Fibroblast of mammary gland (primary cell): ENCODE measurements at places on chromosomes 2 and 18.
A peak's percentile ranks its signal among the peaks of the same experiment; 100 is the strongest.

- no peak for DNase-seq
Observed at GRCh38 chr2:3307901-3308300, 69.7 kb downstream of the EIPR1 start.

GRCh38 chr2:65367524-65367923 is 64.9 kb downstream of the SPRED2 start:
- DNase-seq = peak; percentile 100

DNA sequence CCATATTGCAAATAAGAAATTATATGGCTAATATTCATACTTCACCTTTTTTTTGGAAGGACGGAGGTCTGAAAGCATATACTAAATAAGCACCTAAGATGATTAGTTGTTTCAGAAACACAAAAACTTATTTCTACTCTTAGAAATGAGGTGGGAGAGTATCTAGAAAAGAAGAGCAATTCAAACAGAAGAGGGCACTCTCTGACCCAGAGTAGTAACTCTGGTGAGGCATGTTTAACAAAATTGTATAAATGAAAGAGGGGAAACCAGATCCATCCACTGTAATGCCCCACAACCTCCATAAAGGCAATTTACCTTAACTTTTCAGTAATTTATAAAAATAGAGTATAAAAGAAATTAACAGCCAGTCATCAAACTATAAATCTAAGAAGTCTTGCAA is 669.6 kb upstream of the VRK2 start:
- peak; percentile 14 for DNase-seq

DNA sequence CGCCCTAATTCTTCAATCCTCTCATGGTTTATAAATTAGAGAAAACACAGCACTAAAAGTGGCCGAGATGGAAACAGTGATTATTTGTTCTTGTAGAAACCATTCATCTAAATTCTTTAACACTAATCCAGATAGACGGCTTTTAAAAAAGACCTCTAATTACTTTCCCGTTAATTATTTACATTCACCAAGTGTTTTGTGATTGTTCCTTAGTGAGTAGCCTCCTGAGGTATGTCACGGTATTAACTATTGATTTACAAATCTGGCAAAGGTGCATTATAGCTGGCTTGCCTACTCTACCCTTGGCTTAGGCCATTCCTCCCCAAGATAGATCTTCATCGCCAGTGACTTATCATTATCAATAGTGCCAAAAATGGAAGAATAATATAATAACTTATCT is 436.4 kb upstream of the ST6GAL2 start:
- no peak for DNase-seq

DNA sequence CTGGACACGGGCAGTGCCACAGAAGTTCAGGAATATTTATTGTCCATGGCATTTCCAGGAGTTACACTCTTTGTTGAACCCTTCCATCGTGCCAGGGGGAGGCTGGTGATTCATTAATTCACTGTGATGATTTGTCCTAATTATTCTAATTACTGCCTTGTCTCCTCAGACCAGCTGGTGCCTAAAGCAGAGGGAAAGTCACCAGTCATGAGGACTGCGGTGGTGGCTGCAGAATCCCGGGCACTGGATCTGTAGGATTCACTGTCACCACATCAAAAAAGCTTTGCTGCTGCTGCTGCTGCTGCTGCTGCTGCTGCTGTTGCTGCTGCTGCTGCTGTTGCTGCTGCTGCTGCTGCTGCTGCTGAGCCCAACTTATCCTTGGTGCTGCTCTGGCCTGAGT is 908.2 kb downstream of the TSN start:
- DNase-seq = no peak

- no peak for DNase-seq
Observed at GRCh38 chr18:36536426-36536825, 238.9 kb downstream of the FHOD3 start.

GRCh38 chr2:143476336-143477087 is 347.3 kb downstream of the ARHGAP15 start:
- DNase-seq = no peak

- peak; percentile 37 for DNase-seq
Observed at GRCh38 chr2:236177604-236177966, 9.4 kb upstream of the GBX2 start.

- DNase-seq = no peak
Observed at GRCh38 chr18:8686611-8687010, 18.7 kb upstream of the MTCL1 start.

DNA sequence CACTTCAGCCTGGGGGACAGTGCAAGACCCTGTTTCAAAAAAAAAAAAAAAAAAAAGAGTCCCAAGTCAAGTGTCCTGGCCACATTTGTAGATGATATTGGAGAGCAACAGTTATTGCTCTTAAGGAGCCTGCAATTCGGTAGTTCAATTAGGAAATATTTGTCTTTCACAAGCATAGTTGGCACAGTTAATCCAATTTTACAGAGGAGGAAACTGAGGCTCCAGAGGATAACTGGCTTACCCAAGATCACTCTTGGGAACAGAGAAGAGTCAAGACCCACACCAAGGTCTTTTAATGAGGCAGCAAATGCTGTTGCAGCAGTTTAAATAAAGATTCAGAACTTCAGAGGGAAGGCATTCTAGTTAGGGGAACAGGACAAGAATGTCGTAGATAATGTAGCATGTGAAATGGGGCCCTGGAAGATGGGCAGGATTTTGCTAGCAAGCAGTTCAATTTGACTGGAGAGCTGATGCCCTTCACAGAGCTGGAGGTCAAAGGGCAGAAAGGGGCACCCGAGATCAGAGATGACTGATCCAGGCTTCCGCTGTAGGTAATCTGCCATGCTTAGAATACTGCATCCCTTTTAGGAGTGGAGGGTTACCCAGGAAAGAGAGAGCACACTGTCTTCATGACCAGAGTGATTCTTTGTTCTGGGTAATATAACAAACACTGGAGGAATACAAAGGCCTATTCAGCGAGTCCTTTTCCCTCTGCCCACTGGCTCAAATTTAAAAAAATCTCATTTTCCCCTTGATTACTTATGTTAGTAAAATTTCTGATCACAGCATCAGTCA is 3.0 kb downstream of the NPC1 start:
- DNase-seq = no peak

GRCh38 chr2:102301867-102302362 is 9.4 kb upstream of the IL1RL1 start:
- peak; percentile 62 for DNase-seq

DNA sequence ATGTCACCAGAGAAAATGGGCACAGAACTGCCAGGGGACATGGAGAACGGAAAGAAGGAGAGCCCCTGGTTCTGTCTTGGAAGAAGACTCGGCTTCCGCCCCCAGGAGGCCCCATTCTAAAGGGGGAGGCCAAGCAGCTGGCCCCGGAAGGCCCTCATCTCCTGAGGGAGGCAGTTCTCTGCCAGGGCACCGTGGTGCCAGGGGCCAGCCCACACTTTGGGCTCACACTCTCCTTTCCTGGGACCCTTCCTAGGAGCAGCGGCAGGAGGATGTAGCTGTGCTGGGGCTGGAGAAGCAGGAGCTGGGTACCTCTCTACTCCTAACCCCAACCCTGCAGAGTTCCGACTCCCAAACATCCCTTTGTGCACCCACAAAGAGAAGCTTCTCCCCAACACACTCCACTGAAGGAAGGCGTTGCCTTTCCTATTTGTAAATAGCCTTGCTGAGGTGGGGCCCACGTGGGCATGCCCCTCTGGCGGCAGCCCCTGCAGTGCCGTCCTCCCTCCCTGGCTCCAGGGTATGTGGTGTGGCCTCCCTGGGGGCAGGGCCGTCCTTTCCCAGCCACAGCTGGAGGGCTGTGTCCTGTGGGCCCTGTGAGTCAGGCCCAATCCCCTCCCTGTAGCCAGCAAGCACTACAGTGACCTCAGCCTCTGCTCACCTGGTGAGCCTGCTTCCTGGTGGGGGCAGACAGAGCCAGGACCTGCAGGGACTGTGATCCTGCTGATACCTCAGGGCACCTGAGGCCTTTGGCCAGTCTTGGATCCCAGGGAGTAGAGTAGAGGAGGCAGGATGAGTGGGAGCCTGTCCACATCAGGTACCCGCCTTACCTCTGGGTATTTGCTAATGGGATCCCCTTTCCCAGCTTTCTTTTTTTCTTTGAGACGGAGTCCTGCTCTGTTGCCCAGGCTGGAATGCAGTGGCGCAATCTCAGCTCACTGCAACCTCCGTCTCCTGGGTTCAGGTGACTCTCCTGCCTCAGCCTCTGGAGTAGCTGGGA is 26.6 kb downstream of the ZFP36L2 start:
- no peak for DNase-seq

DNA sequence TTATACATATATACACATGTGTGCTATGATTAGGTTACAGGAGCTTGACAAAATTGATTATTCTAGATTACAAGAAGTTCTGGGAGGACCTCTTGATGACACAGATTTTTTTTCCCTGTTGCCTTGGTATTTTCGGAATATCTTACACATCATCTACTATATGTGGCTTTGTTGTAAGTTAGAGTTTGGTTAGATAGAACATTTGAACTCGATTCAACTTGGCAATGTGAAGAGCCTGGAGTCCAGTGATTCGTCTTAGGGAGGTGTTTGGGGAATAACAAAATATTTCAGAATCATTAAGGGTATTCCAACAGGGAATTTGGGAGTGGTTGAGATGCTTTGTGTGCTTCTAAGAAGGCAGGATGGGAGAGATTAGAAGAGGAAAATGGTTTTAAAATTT is 39.3 kb upstream of the EFEMP1 start:
- DNase-seq = peak; percentile 17

GRCh38 chr2:136497709-136498108 is 267.6 kb upstream of the THSD7B start:
- DNase-seq = no peak

- DNase-seq = no peak
Observed at GRCh38 chr2:16044946-16045456, 104.7 kb downstream of the MYCN start.

DNA sequence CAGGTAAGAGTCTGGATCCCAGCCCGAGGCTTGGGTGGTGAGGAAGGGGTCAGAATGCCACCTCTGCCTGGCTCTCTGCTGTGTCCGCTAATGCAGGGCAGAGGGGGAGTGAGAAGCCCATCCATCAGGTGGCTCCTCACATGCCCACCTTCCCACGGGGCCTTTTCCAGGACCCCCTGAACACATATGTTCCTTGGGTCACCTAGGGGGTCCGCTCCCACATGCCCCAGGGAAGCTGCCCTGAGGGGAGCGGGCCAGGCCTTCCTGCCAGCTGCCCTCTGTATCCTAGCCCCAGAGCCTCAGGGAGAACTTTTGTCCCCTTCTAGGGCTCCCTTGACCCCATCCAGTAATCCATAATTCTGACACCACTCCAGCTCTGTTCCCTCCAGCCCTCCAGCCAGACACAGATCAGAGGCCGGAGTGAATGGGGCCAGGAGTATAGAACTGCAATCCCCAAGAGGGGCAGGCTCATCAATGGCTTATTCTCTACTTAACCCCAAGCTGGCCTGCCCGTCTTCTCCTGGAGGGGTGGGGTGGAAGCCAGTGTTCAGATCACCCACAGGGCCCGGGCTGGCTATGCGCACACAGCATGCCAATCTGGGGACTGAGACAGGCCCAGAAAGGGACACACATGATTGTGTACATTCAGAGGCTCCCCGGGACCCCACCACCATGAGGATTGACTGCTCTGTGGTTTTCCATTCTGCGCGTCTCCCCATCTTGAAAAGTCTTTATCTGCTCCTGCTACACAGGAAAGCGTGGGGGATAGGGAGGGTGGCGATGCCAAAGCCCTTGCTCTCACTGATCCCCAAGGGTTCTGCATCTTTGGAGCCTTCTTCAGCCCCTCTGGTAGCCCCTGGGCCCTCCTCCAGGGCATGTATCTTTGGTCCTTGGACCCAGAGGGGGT is 1.1 kb downstream of the EMILIN1 start:
- peak; percentile 51 for DNase-seq

DNA sequence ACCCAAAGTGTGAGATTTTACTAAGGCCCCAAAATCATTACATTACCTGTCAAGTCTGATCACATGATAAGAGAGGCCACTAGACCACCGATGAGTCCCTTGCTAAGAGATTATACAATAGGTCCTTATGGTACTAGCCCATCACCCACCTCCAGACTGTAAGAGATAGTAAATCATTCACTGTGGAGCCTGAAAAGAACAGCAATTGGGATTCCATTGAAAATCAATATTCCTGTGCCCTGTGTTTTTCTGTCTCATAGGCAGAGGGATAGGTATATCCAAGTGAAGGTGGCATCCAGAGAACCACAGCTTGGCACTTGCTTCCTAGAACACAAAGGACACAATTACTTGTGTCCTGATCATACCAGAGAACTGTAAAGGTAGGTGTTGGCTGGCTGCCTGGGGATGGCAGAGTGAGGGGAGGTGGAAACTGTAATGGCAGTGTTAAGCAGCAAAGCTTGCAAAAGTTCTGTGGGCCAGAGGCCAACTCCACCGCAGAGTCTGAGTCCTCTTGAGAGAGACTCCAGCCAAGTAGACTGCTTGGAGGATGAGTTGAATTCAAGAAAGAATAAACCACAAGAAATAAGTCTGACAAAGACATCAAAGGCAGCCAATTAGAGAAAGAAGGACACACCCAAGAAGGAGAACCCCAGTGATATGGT is 102.0 kb upstream of the PIEZO2 start:
- DNase-seq = peak; percentile 91

GRCh38 chr2:236748385-236748784 is 178.8 kb downstream of the ACKR3 start:
- no peak for DNase-seq

DNA sequence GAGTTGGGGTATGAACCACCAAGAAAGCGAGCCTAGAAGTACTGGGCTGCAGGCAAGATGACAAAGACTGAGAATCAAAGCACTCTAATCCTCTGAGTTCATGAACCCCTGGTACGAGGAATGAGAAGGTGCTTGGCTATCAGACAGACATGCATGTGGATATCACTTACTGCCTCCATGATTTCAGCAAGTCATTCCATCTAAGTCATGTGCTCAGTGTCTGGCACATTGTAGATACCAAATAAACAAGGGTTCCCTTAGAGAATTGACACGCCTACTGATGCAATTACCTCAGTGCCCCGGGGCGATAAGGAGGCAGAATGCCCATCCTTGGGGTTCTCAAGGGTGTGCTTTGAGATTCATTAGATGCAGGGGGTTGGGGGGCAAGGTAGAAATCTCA is 125.6 kb upstream of the PKDCC start:
- DNase-seq = peak; percentile 31

DNA sequence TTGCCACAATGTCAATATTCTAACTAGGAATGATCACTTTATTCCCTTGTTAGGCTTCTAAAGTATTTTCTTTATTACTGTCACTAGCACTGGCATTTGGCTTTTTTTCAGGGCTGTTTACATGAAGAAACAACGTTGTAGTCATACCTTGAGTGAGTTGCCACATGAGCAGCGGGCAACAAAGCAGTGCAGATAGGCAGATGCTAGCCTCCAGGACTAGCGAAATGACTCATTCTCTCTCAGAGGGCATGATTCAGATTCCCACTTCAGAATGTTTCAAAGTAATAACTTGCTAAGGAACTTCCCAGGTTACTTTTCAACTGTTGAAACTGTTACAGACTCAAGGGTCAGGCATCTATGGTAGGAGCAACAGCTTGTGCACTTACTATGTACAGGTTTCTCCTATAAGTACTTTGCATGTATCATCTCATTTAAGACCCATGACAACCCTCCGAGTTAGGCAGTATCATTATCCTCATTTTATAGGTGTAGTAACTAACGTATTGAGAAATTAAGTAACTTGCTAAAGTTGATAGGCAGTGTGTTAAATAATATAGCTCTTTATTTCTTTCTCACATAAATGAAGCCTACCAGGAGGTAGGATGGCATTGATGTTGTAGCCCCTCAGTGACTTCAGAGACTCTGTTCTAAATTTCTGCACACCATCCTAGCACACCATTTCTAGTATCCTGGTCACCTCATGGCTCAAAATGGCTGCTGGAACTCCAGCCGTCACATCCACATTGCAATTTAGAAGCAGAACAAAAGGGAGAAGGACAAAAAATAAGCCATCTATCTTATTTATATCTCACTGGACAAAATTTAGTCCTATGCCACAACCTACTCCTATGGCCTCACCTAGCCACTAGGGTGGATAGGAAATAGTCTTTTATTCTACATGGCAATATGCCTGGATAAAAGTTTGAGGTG is 83.3 kb downstream of the ICOS start:
- DNase-seq = peak; percentile 47
